CD4-positive, alpha-beta T cell treated with Interleukin-2 at 100 ng/mL for 4 hours (primary cell): ENCODE measurements at places on chromosomes 3 and 15.

DNA sequence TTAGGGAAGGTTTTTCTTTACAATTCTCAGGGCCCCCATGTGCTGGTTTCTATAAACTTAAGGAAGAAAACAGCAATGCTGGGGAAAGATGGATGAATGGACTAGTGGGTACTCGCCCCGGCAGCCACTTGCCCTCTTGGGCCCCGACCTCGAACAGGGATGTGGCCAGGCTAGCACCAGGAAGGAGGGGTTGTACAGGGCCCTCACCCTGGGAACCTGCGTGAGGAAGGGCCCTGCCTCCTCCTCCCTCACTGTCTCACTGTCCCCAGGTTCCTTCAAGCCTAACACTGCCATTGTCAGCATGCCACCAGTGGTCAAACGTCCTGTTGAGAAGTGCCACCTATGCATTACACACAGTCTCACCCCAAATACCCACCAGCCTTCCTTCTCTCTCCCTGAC, 9.1 kb downstream of the ADAMTS17 start:
- DNase-seq = no peak

GRCh38 chr15:56042982-56043980, 49.9 kb upstream of the NEDD4 start:
- DNase-seq = peak; percentile 74

DNA sequence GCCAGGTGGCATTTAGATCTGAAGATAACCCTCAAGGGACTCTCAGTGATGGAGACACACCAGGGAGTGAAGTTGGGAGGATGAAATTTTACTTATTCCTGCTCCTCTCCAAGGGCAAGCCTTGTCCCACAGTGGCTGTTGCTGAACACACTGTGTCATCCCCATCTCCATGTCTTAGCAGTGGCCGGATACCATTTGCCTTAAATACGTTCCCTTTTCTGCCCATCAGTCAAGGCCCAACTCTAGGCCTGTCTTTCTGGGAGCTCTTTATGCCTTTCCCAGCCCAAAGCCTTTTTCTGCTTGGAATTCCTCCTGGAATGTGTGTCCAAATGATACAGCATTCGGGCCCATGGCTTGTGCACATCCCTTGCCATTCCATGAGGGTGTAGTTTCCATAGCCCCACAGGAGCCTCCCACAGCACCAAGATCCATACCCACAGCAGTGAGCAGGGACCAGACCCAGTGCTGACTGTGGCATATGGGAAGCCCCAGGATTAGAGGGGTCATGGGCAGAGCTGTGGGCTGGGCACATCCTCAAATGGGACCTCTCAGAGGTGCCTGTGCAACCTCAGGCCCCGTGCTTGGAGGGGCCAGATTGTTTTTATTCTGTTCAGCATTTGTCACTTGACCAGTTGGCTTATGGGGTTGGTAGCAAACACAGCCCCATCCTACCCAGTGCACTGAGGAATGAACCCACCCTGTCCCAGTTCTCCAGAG, 63.7 kb upstream of the PRR23C start:
- DNase-seq = no peak

GRCh38 chr15:59273234-59273633, 66.6 kb downstream of the LDHAL6B start:
- DNase-seq = no peak

DNA sequence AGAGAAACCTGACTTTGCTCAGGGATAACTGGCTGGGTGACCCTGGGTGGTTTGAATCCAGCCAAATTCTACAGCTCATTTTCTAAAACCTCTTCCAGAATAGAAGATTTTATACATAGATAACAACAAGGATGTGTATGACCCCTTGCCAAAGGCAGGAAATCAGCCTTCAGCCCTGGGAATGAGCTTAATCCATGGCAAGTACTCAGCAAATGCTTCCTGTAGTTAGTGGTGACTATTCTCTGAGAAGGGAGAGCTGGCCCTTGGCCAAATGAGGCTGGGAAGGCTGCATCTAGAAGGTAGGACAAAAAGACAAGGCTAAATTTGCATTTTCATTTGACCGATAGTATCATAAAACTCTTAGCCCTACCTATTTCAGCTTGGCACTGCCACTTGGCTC, 4.6 kb upstream of the HACD3 start:
- DNase-seq = no peak

DNA sequence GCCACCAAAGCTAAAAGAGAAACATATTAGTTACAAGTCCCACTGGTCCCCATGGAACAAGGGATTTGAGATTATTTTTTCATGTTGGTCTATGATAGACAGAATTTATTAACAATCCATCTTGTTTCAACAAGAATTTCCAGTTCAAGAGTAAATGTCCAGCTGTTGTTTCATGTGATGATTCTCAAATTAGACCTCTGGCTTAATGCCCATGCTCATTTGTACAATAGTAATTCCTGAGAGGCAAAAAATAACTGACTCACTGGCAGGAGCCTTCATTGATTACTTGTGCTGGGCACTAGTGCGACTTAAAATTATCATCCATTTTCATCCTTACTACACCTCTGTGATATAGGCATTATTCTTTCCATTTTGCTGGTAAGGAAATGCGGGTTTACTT, 171.3 kb downstream of the ITPR1 start:
- DNase-seq = no peak

DNA sequence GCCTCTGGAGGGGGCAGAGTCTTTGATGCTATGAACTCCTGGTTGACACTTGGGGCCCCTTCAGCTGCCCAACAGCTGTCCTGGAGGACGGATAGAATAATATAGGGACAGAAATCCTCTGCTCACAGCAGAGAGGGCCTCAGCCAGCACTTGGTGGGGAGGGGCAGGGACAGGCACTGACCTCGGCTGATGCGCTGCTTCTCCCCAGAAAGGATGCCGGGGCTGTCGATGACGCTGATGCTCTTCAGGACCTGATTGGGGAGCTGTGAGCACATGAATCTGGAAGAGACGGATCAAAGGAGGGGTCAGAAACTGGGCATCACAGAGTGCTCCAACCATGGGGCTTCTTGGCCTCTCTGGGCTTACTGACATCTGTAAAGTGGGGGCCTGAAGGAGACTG, 29.5 kb downstream of the EHD4 start:
- DNase-seq = no peak

- peak; percentile 6 for DNase-seq
These were observed 62.7 kb upstream of the NR2C2 start for GRCh38 chr3:14884665-14885064.

GRCh38 chr3:71225951-71226564, 357.5 kb downstream of the FOXP1 start:
- DNase-seq = no peak

- no peak for DNase-seq
These were observed 16.5 kb downstream of the LMCD1 start for GRCh38 chr3:8518138-8518537.

DNA sequence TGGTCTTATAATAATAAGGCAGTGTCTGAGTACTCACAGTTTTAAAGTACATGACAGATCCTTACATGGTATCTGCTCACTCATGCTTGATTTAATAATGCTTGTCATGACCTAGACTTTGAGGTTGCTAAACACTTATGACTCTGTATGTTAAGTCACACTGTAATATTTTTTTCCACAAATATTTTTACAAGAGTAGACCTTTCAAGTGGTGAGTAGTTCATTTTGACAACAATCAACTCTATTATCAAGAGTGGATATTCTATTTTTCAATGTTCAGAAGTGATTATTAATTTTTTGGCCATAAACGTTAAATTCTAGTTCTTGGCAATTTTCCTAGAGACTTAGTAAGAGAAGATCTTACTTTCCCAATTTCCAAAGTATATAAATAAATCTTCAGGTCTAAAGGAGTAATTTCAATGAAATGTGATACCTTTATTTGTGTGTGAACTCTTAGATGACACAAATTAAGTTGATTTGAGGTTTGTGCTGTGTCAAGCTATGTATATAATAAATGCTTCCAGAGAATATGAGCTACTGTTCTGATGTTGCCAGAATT, 104.5 kb downstream of the NLGN1 start:
- DNase-seq = no peak

DNA sequence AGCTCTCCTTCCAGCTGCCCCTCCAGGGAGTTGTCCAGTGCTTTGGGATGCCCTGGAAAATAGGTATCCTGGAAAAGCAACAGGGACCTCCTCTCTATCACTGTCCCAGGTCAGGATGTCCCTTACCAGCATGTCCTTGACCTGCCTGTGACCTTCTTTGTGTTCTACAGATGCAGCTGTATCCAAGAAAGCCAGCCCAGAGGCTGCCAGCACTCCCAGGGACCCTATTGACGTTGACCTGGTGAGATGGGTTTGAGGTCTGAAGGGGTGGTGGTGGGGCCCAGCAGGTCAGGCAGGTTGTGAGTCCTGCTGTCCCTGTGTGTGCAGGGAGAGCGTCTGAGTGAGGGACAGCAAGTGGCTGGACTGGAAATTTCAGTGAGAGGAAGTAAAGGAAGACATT, 30.2 kb downstream of the PML start:
- no peak for DNase-seq

DNA sequence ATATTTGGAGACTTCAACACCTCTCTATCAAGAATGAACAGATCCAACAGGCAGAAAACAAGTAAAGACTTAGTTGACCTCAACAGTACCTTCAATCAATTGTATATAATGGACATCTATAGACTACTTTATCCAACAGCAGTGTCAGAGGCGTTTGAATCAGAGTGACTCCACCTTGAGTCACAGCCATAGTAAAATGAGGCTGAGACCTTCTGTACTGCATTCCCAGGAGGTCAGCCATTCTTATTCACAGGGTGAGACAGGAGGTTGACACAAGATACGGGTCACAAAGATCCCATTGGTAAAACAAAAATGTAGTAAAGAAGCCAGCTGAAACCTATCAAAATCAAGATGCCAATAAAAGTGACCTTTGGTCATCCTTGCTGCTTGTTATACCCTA, 299.8 kb downstream of the CNTN3 start:
- no peak for DNase-seq

GRCh38 chr3:164452707-164453106, 625.6 kb downstream of the SI start:
- no peak for DNase-seq

DNA sequence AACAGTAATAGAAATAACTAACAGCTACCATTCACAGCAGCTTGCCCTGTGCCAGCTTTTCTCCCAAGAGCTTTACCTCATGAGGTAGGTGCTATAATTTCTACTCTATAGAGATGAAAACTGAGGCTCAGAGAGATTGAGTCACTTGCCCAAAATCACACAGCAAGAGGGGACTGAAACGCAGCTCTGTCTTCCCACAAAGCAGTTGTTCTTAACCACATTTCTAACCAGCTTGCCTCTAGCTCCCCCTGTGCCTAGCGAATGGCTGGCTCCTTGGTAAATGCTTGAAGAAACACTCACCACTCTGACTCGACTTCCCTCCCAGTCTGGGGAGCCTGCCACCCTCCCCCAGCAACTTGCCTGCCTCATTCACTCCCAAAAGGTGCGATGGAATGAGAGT, 15.6 kb upstream of the TMEM40 start:
- DNase-seq = no peak

GRCh38 chr3:158108445-158108985, 1.4 kb upstream of the RSRC1 start:
- DNase-seq = no peak

DNA sequence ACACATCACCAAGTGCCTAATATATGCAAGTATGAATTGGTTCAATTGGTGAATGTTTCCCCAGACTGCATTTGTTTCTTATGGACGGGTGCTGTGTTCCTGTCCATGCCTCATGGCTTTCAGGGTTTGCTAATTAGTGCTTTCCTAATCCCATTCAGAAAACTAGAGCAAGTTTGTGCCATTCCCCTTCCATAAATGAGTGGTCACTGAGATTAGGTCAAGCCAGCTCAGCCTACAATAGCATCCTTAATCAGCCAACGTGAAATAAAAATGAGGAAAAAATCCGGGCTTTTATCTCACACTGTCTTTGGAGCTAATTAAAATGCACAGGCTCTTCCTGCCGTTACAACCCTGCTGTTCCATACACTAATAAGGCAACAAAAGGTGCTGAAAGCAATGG, 788.8 kb downstream of the ROBO1 start:
- no peak for DNase-seq

GRCh38 chr3:157460253-157460652, 23.6 kb downstream of the PTX3 start:
- DNase-seq = no peak

DNA sequence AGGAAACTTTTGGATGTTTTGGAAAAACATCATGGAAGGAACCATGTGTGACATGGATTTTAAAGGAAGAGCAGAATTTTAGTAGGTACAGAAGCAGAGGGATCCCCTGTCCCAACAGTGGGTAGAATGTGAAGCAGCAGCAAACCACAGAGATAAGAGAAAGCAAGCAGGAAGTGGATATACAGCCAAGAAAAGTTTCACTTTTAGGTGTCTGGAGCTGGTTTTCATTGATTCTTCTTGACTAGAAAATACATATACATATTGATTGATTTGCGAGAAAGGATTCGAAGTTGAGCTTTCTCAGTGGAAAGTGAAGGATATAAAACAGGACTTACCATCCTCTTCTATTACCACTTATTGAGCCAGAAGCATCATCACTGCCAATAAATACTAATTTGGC, 133.5 kb downstream of the KCNMB2 start:
- DNase-seq = no peak

DNA sequence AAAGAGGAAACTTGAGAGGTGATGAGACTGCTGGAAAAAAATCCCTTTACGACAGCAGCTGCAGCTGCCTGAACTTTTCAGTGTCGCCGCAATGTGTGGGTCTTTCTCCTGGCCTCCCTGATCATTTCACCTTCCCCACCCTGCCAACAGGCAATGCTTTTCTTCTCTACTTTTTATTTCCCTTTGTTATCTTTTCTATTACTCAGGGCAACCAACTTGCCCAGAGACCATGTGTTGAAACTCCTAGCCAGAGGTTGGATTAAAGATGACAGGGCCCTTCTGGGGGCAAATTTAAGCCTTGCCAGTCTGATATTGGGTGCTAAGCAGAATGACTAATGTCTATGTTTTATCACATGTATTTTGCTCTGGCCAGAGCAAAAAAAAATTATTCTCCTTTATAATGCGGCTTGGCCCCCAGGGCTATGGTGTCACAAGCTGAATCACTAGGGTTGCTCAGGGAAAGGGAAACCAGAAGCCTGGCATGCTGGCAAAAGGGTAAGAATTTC, 51.5 kb upstream of the CFAP20DC start:
- DNase-seq = no peak

- no peak for DNase-seq
These were observed 269.2 kb upstream of the CNTN3 start for GRCh38 chr3:74883690-74884089.
